ENCODE measurements at places on chromosomes 3 and 15. TPM values are rescaled to one million over a fixed set of nuclear protein-coding genes. Genes with fewer than 3 reads are reported as not detected.

The C2CD4A gene
- 0.27 TPM for total RNA-seq

The AZI2 gene
- total RNA-seq: 27.3 TPM

The LSG1 gene
- total RNA-seq: 56.2 TPM

The ANKUB1 gene
- not detected for total RNA-seq

The KCNH8 gene
- not detected for total RNA-seq

The RAB5A gene
- total RNA-seq: 64.4 TPM
